NCI-H510A treated with DMSO at 0.1 percent for 48 hours (cell line): ENCODE measurements at places on chromosomes 7 and 10.

DNA sequence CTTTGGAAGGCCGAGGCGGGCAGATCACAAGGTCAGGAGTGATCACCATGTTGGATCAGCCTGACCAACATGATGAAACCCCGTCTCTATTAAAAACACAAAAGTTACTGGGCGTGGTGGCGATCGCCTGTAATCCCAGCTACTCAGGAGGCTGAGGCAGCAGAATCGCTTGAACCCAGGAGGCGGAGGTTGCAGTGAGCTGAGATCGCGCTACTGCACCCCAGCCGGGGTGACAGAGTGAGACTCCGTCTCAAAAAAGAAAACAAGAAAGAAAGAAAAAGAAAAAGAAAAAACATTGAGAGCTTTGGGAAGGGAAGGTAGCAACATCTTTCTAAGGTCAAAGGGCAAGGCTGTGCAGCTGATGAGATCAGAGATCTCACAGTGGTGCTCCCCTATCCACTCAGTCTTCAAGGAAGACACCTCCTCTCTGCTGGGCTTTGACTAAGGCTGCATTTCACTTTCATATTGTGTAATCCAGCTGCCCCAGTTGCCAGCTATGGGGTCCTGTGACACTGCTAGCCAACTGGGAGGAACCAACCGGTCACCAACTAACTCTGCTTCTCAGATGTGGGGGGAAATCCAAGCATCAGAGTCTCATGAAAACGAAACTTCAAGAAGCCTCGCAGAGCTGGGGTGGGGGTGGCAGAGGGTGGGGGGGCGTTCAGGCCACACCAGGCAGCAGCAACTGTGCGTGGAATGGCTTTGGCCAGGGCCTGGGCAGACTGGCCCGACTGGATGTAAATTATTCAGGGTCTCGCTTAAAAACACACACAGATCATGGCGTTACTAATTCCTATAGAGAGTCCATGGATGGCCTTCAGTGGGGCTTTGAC lies 1.5 kb downstream of the IL15RA start:
- no peak for DNase-seq

DNA sequence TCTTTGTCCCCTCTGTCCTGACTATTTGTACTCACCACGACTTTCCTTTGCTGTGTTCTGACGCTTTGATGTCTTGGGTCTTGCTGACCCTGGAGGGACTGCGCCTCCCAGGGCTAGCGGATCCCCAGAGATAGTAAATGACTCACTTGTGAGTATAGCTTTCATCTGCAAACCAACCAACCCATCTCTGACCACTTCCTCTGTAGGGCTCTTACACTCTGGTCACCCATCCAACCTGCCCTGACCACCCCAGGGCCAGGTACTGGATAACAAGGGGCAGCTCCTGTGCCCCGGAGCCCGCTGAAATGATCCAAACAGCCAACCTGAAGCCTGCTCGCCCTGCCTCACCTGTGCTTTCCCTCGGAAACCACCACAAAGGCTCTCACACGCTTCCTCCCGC lies 125.2 kb upstream of the CARD11 start:
- no peak for DNase-seq

GRCh38 chr10:95276367-95277200 lies 14.2 kb downstream of the PDLIM1 start:
- DNase-seq, result no peak

- peak; percentile 20 for DNase-seq
These were observed 5.5 kb downstream of the SKIDA1 start for GRCh38 chr10:21519941-21520436.

DNA sequence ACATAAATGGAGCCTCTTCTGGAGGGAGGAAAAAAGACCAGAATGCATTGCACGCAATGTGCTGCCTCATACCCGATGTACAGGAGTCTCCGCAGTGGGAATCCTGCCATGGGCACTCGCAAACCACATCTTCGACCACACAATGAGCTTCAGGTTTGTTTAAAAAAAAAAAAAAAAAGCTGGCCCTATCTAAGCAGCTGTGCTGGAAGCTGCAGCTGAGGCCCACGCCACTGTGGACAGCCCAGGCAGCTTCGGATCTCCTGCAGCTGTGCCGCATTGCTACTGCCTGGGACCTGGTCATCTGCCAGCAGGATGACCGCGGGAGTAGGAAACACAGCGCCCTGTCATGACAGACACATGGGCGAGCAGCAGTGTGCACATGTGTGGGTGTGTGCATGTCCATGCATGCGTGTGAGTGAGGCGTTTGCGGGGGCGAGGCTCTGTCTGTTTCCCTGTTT lies 26.0 kb downstream of the EN2 start:
- DNase-seq, result no peak

DNA sequence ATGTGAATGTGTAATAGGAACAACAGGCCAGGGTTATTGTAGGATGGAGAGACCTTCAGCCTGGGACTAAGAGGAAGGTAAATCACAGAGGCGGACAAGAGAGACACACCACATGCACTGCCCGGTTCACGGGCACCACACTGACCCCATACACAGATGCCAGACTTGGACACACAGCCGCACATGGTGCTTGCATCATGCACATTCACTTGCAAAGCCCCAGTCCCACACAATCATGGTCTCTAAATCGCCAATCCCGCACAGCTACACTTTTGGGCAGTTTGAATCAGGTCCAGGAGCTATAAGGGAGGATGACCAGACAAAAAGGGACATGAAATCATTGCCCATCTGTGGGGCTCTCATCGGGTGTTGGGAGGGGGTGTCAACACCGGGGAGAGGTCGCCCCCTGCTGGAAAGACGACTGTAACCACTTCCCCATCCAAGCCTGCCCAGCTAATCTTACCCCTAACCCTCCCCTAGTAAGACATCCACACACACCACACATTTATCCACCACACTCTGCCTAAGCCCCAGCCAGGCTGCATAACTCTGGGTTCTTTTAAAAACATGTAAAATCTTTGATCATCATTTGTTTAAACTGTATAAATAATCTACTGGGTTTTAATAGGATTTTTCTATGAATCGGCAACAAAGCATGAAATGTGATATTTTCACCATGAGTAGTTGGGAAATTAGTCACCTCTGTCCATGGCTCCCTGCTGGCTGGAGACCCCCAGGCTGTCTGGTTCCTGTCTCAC lies 40.5 kb upstream of the SLF2 start:
- DNase-seq, result peak; percentile 5

DNA sequence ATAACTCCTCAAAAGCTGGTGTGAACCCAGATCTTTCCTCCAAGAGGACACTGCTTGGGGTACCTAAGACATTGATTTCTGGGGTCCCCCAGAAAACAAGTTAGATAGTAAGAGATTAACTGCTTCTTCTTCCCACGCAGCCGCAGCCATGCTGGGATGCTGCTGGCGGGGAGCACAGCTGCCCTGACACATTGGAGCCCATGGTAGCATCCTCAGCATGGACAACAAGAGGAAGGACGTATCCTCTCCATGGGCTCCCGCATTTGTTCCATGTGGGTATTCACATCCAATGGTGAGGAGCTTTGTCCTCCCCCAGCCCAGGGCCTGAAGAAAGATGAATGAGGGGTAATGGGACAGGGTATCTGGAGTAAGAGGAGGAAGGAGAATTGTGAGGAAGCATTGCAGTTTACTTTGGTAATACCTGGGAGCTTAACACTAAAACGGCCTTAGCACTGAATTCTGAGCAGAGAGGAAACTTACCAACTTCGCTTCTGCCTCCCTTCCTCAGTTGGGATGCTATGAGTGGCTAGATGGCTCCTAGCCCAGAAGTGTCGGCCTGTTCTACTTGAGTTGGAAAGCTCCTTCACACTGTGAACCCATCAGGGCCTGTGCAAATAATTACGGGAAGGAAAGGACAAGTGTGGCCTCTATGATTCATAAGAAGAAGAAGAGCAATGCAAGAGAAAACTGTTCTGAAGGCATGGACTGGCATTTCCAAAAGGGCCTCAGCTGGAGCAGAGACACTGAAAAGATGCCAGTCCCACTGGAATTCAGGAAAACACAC lies 43.9 kb downstream of the C10orf120 start:
- DNase-seq, result no peak

GRCh38 chr7:2280424-2280823 lies 33.8 kb downstream of the SNX8 start:
- DNase-seq, result no peak

DNA sequence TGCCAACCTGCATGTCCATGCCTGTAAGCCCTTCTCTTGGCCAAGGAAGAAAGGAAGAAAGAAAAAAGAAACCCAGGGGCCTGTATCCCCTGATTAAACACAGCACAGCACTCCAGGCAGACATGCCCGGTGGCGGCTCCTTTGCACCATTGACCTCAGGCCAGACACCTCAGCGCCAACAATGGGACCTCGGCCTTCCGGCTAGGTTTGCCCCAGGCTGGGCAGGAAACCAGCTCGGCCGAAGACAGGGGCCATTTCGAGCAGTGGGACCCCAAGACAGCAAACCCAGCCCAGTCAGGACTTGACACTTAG lies 2.8 kb downstream of the HOXA10 start:
- DNase-seq, result peak; percentile 76

DNA sequence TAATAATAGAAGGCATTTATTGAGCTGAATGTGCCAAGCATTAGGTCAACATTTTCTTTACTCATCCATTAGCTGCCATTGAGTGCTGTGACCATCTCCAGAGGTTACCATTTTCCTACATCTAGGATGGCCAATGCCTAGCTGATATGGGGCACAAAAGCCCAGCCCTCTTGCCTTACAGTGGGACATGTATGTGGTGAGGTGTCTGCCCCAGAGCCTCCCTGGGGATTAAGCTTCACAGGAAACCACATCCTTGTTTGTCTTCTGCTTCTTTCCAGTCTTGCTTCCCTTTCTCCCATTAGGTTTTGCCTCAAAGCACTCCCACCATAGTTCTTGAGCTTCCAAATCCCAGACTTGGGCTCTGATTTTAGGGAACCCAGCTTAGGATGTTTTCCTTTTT lies 258.7 kb downstream of the SORCS3 start:
- DNase-seq, result no peak

- no peak for DNase-seq
These were observed 317.2 kb downstream of the PHF14 start for GRCh38 chr7:11290863-11291262.

- DNase-seq, result peak; percentile 40
These were observed 7.3 kb downstream of the ICA1 start for GRCh38 chr7:8254667-8255066.

GRCh38 chr7:128027485-128027980 lies 3.7 kb downstream of the LRRC4 start:
- no peak for DNase-seq

- no peak for DNase-seq
These were observed 64.3 kb upstream of the ANTXRL start for GRCh38 chr10:46222364-46222935.

- DNase-seq, result peak; percentile 12
These were observed 72.1 kb downstream of the ARMC3 start for GRCh38 chr10:22999942-23000341.
